Globus pallidus (tissue), 1 donor: ENCODE measurements at places on chromosomes 2 and 18.

DNA sequence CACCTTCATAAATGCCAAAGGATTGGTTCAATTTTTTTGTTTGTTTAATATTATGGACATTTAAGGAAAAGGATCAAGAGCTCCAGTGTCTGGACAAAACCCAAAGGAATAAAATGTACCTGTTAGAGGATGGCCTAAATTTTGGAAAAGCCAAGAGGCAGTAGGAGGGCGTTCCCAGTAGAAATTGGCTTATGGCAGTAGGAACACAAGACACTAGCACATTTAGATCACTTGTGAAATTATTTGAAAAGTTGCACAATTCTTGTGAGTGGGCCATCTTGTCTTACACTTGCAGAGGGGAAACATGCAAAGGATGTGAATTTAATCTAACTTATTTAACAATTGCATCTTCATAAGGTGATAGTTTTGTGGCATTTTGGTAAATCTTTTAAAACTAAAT, 3.2 kb downstream of the BZW1 start:
- DNase-seq = no peak

GRCh38 chr2:125679903-125680302, 976.1 kb upstream of the GYPC start:
- DNase-seq = no peak

GRCh38 chr2:101892377-101892776, 99.4 kb upstream of the IL1R2 start:
- no peak for DNase-seq

GRCh38 chr2:103135679-103136078, 373.8 kb downstream of the TMEM182 start:
- DNase-seq = no peak

GRCh38 chr2:98515250-98515991, 70.8 kb downstream of the INPP4A start:
- DNase-seq = no peak

- no peak for DNase-seq
Observed at GRCh38 chr2:119485336-119486110, 38.8 kb downstream of the SCTR start.

- DNase-seq = peak; percentile 51
Observed at GRCh38 chr2:127700527-127701192, 637 bp upstream of the SFT2D3 start.

DNA sequence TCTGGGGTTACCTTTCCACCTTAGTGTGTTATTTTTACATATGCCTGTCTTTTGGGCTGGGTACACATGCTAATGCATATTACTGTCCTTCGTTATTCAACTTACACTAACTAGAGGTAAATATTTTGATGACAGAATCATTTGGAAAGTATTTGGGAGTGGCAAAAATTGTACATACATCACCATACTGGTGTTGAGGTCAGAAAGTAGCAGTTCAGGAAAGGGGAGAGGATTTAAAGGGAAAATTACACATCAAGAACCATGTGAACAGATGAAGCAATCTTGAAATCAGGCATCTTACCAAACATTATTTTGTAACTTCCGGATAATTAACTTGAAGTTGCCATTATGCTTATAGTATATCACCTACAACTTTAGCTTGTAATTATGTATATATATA, 379.7 kb downstream of the RND3 start:
- no peak for DNase-seq

- no peak for DNase-seq
Observed at GRCh38 chr2:170886386-170886785, 42.7 kb upstream of the GORASP2 start.

- no peak for DNase-seq
Observed at GRCh38 chr18:45566025-45566740, 49.1 kb upstream of the SLC14A2 start.

DNA sequence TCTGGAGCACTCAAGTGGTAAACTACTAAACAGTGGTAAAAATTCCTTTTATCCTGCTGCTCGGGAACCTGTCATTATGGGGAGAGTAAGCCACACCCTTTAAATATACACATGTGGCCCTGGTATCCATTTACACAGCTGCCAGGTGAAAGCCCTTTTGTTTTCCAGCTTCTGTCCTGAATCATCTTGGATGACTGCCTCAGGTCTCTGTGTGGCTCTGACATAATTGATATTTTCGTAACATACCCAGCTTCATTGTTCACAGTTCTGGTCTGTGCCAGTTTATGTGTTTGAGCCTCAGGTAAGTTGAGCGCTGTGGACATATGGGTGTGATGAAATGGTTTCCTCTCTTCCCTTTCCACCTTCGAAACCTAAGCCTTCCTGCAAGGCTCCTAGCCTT, 15.7 kb upstream of the TTC39C start:
- DNase-seq = no peak

GRCh38 chr2:27925766-27926472, 35.4 kb downstream of the BABAM2 start:
- no peak for DNase-seq

DNA sequence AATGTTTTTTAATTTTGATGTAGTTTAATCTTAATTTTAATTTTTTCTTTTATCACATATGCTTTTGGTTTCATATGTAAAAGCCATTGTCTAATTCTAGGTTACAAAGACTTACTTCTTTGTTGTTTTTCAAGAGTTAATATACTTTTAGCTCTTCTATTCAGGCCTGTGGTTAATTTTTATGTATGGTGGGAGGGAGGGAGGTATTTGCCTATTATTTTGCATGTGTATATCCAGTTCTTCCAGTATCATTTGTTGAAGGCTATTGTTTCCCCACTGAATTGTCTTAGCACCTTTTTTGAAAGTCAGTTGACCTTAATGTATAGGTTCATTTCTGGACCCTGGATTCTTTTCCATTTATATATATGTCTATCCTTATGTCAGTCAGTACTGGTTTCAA, 23.4 kb downstream of the USP14 start:
- DNase-seq = no peak

GRCh38 chr2:83584672-83585071, 874.4 kb downstream of the SUCLG1 start:
- no peak for DNase-seq

DNA sequence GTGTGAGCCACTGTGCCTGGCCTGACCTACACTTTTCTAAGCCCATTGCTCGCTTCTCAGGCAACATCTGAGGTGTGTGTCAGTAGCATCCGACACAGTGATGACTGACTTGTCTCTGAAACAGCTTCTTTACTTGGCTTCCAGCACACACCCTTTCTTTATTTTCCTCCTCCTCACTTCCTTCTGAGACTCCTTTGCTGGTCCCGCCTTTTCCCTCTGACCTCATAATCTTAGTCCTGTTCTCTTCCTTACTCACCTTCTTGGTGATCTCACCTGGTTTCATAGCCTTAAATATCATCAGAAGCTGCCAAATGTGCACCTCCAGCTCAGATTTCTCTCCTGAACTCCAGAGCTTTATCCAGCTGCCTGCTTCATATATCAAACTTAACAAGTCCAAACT, 66.6 kb upstream of the PELI1 start:
- no peak for DNase-seq

DNA sequence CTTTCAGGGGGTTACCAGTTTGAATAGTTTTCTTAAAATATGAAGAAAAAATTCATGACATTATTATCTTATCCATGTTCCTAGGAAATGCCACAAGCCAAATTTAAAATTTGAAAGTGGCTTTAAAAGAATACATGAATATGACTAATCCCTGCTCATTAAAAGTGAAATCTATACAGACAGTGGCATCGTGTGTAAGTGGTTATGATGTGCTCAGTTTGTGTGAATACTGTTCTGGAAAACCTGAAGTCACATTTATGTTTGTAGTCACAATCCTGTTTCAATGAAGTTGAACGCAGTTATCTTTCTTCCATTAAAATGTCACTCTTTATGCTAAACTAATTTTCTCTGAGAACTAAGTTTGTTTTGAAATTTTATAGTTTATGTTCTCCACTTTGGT, 75.8 kb downstream of the GORASP2 start:
- no peak for DNase-seq

DNA sequence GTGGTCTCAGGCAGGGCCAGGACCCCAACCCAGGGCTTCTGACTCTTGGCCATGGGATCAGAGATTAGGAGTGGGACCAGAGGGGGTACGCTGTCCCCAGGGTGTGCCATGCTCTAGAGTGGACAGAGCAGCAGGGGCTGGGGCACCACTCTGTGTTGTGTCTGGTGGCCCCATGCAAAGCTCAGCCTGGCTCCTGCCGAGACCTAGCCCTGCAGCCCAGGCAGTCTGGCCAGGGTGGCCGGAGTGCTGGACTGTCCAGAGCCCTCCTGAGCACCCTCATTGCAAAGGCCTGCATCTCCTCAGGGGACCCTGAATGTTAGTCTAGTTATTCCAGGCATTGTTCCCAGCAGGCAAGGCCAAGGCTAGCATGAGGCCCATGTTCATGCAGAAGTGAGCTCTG, 162.3 kb downstream of the TNS1 start:
- no peak for DNase-seq

DNA sequence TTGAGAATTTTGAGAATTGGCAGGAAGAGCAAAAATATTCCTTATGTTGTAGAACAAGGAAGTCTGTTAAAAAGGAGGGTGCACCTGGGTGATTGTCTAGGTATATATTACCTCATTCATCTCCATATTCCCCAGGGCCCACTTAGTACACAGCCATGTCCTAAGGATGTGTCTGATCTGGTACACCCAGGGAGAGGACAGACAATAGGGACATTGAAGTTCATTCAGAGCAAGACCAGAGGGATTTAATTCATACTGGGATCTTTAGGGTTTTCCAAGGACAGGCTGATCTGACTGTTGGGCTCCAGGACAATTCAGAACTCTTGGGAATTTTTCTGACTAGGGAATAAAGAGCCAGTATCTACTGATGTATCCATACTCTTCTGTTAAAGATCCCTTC, 112.1 kb downstream of the PHLPP1 start:
- DNase-seq = no peak

DNA sequence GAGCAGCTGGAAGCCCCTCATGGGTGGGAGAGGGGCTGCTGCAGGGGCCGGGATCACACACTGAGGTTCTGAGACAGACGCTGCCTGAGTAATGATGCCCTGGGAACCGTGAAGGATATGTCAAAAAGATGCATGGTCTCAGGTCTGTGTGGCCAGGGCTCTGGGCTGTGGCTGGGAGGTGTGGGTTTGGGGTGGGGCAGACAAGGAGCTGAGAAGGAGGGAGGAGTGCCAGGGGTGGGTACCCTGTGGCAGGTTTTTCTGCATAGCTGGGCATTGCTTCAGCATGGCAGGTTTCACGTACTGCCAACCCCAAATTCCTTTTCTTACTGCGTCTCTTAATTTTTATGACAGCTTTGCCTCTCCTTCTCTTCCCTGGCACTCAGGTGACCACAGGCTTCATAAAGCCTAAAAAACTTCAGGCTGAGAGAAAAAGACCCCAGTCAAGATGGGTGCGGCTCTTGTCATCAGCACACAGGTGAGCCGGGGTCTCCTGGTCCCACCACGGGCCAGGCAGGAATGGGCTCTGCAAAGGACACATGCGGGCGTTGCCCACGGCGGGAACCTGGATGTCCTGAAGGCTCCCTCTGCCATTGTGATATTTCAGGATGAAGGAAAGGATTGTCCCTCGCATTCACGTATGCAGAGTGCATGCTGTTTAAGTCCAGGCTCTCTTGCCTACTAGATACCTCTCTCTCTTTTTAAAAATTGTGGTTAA, 18.0 kb downstream of the MALL start:
- DNase-seq = no peak

- no peak for DNase-seq
Observed at GRCh38 chr2:144411473-144411872, 108.4 kb downstream of the ZEB2 start.

GRCh38 chr2:200310545-200310971, 4.1 kb downstream of the SPATS2L start:
- no peak for DNase-seq

DNA sequence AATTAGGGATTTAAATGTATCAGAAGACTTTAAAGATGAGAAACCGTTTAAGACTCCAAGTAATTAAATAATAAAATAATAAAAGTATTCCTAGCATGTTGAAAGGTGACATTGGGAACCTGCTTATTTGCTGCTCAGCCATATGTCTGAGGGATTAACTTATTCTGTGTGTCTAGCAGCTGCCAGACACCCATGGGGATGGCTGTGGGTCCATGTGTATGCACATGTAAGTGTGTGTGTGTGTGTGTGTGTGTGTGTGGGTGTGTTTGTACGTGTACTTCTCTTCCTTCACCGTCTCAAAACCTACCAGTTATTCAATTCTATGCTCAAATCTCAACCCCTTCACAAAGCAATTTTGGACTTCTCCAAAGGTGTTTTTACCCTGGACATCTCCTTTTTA, 124.5 kb downstream of the SETBP1 start:
- DNase-seq = no peak

- DNase-seq = peak; percentile 64
Observed at GRCh38 chr2:46062637-46063412, 234.4 kb upstream of the EPAS1 start.

DNA sequence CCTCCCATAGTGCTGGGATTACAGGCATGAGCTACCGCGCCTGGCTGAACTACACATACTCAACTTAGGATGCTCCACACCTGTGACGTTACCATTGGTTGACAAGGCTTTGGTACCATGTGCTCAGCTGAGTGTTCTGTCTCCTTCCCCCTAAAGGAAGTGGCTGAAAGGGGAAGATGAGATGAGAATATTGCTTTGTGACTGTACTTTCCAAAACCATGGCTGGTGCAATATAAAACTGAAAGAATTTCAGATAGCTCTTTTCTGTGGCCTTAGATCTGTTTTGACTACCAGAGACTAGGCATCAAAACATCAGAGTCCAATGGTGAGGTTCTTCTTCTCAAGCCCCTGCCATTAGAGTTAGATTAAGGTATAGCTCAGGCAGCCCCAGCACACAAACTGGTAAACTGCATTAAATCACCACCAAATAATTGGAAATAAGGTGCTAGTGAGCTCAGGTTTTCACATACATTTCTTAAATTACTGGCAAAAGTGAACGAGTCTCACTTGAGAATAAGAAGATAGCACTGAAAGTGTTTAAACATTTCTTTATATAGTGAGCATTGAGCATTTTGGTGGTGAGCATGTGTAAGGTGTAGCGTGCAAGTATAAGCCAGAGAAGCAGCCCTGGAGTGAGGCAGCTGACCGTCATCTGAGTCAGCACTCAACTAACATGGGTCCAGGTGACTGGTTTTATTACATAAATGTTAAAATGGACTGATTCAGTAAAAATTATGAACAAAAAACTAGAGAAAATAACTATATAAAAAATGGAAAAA, 113.5 kb upstream of the FZD5 start:
- DNase-seq = no peak

DNA sequence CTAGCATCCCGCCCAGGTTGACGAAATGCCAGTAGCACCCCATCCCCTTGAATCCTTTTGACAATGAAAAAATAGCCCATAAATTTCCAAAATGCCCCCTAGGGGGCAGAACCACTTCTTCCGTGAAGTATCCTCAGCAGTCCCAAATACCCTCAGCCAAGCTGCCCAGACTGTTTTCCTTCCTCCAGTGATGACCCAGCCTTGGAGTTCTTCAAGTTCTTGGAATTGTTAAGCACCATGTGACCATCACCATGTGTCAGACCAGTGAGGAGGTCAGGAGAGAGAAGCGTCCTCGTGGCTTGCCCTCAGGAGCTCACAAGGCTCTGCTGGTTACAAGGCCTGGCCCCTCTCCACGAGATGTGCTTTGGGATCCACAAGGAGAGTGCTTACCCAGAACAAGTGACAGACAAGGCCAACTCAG, 1.4 kb upstream of the SLC23A3 start:
- peak; percentile 45 for DNase-seq

GRCh38 chr2:236985761-236986339, 99.8 kb upstream of the COPS8 start:
- DNase-seq = no peak
